ENCODE measurements at places on chromosomes 2 and 18.

DNA sequence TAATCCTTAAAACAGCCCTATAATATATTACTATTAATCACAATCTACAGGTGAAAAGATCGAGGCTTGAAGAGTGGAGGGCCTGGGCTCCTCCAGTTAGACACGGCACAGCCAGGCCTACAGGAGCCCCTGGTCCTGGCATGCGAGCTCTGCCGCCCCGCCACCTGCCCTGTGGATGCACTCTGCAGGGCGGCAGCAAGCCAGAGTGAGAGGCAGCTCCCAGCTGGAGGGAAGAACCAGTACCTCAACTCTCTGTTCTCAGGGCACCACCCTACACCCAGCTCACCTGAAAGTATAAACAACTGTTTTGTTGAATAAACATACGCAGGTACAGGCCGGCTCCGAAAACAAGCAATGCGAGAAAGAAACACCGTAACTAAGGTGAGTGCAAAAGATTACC is 34.6 kb downstream of the EIPR1 start:
- DNase-seq, result no peak

- DNase-seq, result no peak
Observed at GRCh38 chr2:71513096-71513495, 59.7 kb downstream of the DYSF start.

- DNase-seq, result no peak
Observed at GRCh38 chr18:53603276-53603675, 621.2 kb downstream of the MBD2 start.

DNA sequence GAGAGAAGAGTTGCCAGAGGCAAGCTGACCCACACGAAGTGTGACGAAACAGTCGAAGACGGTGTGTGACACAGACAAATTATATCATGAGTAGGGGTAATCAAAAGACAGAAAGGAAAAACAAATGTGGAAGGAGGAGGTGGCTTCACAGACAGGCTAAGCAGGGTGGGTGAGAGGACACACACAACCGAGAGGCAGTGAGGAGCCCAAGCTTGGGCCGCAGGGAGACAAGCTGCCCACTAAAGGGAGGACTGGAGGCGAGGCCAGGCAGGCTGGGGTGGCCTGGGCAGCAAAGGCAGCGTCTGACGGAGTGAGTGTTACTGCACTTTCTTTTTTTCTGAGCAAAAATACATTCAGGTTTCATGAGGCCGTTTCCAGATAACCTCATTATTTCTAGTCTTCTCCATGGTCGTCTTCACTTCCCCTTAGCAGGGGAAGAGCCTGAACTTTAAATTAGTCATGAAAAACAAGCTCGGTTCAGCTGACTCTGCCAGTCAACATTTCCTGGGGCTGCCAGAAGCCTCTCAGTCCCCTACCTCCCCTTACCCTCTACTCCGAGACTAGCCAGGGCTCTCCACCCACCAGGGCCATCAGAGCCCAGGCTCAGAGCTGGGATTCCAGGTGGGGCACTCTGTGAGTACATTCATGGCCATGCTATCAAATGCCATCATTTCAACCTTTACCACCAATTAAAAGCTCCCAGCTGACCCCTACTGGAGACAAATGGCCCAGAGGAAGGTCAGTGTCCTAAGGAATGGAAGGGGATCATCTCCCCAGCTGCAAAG is 13.8 kb upstream of the ZFP36L2 start:
- no peak for DNase-seq

DNA sequence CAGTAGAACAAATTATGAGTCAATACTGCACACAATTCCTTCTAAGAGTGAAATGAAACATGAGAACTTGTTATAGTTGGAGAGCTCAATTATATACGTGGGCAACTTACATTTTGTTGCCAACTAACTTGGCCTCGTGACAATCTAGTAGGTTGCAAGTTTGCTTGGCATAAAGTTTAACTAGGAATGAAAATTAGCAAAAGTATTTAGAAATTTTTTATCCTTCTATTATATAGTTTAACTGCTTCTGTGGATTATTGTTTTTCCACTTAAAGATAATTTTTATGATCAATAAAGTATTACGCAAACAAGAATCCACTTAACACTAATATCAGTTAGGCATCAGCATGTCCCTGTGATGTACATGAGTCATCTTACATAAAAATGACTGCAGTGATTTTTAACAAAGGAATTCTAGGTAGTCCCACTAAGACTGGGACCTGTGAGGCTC is 41.1 kb downstream of the FAM124B start:
- no peak for DNase-seq

DNA sequence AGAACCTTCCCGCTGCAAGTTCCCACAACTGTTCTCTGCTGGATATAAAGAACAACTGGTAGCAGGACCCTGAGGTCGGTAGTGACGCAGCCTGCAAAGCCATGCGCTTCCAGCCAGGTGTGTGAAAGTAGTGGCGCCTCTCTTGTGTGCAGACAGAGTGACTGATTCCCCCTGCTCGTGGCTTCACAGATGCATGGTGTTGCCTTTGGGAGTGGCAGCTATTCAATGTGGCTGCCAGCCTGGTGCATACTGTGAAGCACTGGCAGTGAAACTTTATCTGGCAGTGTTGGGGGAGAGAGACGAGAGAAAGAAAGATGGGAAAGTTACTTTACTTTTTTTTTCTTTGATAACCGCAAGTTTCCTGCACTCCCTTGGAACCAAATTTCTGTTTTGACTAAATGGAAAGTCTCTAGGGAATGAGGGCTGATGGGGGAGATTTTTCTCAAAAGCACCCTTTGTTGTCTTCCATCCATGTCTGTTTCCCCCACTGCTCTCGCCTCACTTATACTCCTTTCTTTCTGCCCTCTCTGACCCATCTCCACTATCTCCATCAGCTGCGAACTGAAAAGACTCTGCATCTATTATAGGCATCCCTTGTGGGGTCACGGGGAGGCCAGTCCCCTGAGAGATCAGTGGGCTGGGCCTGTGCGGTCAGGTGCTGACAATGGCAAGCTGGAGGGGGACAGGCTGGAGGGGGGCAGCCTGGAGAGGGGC is 90.0 kb upstream of the TNP1 start:
- no peak for DNase-seq

GRCh38 chr2:233830111-233830802 is 24.1 kb downstream of the HJURP start:
- DNase-seq, result no peak

- DNase-seq, result no peak
Observed at GRCh38 chr2:68237976-68238580, 14.3 kb downstream of the PPP3R1 start.

GRCh38 chr2:222747526-222748160 is 76.2 kb downstream of the MOGAT1 start:
- no peak for DNase-seq

GRCh38 chr2:169452080-169452479 is 27.2 kb upstream of the BBS5 start:
- no peak for DNase-seq

DNA sequence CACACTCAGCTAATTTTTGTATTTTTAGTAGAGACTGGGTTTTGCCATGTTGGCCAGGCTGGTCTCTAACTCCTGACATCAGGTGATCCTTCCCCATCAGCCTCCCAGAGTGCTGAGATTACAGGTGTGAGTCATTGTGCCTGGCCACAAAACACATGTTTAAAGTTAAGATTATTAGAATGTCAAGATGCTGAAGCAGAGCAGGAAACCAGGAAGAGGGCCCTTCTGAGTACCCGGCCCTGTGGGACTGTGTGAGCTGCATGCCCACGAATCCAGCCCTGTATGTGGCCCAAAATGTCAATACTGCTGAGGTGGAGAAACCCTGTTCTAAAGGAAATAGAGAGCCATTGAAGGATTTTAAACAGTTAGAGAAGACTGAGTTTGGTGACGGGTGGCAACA is 31.0 kb upstream of the REV1 start:
- no peak for DNase-seq

DNA sequence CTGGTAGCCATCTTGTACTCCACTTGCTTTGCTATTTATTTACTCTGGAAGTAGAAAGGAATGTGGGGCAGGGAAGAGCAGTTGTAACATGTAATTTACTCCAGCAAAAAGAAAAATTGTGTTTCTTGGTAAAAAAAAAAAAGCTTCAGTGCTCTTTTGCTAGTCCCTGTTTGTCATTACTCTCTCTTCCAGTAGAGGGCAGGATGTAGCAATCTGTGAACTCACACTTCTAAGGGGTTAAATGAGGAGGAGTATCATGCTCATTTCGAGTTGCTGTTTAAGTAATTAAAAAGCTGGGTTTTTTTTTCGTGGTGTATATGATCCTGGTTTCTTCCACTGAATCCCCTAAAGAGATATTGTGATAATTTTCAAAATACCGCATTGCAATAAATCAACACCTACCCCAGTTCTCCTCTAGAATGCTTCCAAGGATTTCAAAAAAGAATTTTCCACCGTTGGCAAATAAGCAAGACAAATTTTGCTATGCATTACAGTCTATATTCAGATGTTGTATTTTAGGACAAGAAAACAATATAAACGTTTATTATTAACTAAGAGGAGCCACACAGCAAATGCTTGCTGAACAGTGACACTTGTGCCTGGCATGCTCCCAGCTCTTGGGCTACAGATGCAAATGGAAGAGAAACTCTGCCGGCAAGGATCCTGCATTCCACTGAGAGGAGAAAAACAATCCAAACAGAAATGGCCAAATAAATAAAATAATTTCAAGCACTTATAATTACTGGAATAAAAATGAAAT is 261.6 kb downstream of the ASXL3 start:
- no peak for DNase-seq

DNA sequence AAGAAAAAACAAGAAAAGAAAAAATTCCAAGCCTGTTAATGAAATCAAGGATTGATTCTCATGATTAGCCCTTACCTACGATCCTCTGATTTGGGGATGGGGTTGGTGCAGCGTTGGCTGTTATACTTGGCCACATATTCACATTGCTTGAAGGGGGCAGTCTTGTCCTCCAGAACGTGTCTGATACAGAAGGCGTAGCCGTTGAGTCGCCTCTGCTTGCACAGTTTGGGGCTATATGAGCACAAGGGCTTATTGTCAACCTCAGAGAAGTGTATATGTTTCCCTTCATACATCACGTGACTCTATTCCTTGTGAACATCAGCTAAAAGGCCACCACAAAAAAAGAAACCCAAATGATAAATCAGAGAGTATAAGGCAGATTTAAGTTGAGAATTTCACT is 23.2 kb downstream of the INO80D start:
- no peak for DNase-seq

GRCh38 chr2:47656715-47657600 is 126.0 kb upstream of the MSH6 start:
- no peak for DNase-seq

- no peak for DNase-seq
Observed at GRCh38 chr2:41079011-41079410, 627.1 kb upstream of the SLC8A1 start.

Measured in cortex of kidney (tissue), 1 donor.